ENCODE measurements at places on chromosomes 4 and X. TPM values are rescaled to one million over a fixed set of nuclear protein-coding genes. Genes with fewer than 3 reads are reported as not detected.

- DNase-seq, result no peak
These were observed 248.0 kb upstream of the KCNIP4 start for GRCh38 chr4:22196551-22196950.

DNA sequence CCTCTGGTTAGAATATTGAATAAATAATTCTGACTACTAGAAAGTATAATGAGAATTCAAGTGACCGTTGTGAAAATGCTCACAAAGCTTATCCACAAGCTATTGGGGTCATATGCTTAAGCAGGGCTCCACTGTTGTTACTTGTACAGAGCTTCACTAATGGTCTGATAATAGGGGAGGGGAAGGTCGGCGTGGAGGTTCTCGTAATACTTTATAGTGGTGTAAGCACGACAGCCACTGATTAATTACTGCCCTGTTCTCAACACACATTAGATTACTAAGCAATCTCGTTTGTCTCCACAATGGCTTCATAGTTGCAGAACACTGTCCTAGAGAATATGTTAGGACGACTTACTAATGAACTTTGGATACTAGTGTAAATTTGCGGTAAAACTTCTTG is 11.6 kb downstream of the UNC5C start:
- DNase-seq, result no peak

GRCh38 chr4:69999420-69999819 is 3.7 kb downstream of the STATH start:
- DNase-seq, result no peak

DNA sequence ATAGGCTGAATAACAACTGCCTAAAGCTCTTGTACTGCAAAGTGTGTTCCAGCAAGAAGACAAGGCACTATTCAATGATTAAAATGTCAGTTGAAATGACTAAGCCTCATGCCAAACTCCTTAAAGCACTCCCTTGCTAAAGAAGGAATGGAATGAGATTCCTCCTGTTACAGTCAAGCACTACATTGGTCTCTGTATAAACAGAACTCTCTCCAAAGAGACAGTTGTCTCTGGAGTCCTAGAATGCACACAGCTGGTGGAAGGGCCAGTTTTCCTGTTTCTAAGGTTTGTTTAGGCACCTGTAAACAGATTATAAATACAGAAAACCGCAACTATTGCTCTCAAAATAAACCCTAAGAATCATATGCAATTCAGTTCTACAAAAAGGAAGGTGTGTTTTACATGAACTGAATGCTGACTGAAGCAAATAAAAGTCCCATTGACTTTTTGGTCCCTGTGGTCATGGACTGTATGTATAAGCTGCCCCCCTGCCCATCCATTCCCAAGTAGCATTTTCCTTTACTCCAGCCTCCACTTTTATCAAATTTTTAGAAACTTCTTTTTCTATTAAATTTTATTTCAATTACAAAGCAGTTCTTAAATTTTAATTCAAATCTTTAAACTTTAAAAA is 47.0 kb downstream of the FAT1 start:
- no peak for DNase-seq

GUCY1A1 gene
- total RNA-seq, result 50.6 TPM
